CD8-positive, alpha-beta T cell (primary cell): ENCODE measurements at places on chromosomes 12 and 14. TPM values are rescaled to one million over a fixed set of nuclear protein-coding genes. Genes with fewer than 3 reads are reported as not detected.

The FAM181A gene
- total RNA-seq: not detected

The NUDT14 gene
- 6.2 TPM for total RNA-seq

The AMIGO2 gene
- total RNA-seq: 12.5 TPM

The RFX4 gene
- not detected for total RNA-seq

The CFAP73 gene
- 0.54 TPM for total RNA-seq

The LRP1-AS gene
- total RNA-seq: not detected
